ENCODE measurements at places on chromosomes 5 and 9.

GRCh38 chr5:154479944-154480750, 2.1 kb upstream of the HAND1 start:
- H3K4me1 ChIP-seq: no peaks in the 10 kb centered on the region
- no peak overlapping the region for H3K4me3 ChIP-seq
- no peaks in the 10 kb centered on the region for H3K36me3 ChIP-seq

- H3K27ac ChIP-seq: no peak overlapping the region
- peaks cover 14% of the 10 kb centered on the region for H3K4me1 ChIP-seq
- H3K4me3 ChIP-seq: peak overlapping the region; percentile 91
- no peak for DNase-seq
- peaks cover 17% of the 10 kb centered on the region for H3K36me3 ChIP-seq
- H3K27me3 ChIP-seq: peaks cover 12% of the 10 kb centered on the region
Observed at GRCh38 chr5:1523480-1523792, 324 bp downstream of the LPCAT1 start.

- DNase-seq: no peak
- no peak overlapping the region for H3K27ac ChIP-seq
- no peak overlapping the region for H3K4me3 ChIP-seq
- no peaks in the 10 kb centered on the region for H3K4me1 ChIP-seq
- no peaks in the 10 kb centered on the region for H3K27me3 ChIP-seq
- no peaks in the 10 kb centered on the region for H3K36me3 ChIP-seq
Observed at GRCh38 chr5:77337686-77338085, 127.2 kb downstream of the PDE8B start.

- H3K36me3 ChIP-seq: no peaks in the 10 kb centered on the region
- H3K4me1 ChIP-seq: no peaks in the 10 kb centered on the region
- H3K27ac ChIP-seq: no peak overlapping the region
- no peaks in the 10 kb centered on the region for H3K27me3 ChIP-seq
Observed at GRCh38 chr5:7667216-7667767, 183.6 kb downstream of the CFAP90 start.

- no peak overlapping the region for H3K27ac ChIP-seq
- no peak overlapping the region for H3K4me3 ChIP-seq
- no peaks in the 10 kb centered on the region for H3K27me3 ChIP-seq
- H3K4me1 ChIP-seq: no peaks in the 10 kb centered on the region
Observed at GRCh38 chr5:179596421-179596820, 27.1 kb downstream of the HNRNPH1 start.

GRCh38 chr5:56319526-56320181, 86.5 kb upstream of the ANKRD55 start:
- H3K27ac ChIP-seq: peak overlapping the region; percentile 3
- H3K27me3 ChIP-seq: no peaks in the 10 kb centered on the region
- H3K4me3 ChIP-seq: no peak overlapping the region
- H3K36me3 ChIP-seq: no peaks in the 10 kb centered on the region

DNA sequence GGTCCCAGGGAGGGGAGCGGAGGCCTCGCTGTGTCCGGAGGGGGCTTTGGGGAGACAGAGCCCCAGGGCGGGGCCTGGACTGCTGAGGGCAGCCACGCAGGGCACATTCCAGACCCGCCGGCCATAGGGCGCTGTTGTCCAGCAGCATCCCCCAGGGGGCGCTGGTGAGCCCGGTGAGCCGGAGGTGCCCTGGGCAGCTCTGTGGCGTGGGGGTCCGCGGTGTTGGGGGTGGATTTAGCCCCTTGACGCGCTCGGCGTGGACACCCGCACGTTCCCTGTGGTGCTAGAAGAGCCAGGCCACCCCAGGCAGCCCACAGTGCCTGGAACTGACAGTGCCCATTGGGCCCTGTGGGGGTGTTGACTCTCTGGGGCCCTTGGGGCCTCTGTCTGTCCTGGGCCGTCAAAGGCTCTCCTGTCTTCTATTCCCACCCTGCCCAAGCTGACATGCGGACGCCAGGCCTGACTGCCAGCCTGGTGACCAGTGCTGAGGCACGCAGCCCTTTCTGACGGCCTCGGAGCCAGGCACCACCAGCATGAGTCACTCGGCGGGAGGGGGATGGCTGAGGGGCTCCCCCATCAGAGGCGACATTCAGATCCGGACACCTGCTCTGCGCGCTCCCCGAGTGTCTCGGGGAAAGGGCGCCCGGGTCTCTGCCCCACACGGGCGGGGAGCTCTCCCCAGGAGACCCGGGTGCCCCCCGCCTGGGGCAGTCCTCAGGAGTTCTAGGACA, 23.9 kb downstream of the TPPP start:
- no peak for DNase-seq
- H3K27me3 ChIP-seq: peaks cover 28% of the 10 kb centered on the region
- H3K27ac ChIP-seq: no peak overlapping the region
- H3K4me1 ChIP-seq: peaks cover 17% of the 10 kb centered on the region
- H3K4me3 ChIP-seq: no peak overlapping the region
- H3K36me3 ChIP-seq: no peaks in the 10 kb centered on the region

DNA sequence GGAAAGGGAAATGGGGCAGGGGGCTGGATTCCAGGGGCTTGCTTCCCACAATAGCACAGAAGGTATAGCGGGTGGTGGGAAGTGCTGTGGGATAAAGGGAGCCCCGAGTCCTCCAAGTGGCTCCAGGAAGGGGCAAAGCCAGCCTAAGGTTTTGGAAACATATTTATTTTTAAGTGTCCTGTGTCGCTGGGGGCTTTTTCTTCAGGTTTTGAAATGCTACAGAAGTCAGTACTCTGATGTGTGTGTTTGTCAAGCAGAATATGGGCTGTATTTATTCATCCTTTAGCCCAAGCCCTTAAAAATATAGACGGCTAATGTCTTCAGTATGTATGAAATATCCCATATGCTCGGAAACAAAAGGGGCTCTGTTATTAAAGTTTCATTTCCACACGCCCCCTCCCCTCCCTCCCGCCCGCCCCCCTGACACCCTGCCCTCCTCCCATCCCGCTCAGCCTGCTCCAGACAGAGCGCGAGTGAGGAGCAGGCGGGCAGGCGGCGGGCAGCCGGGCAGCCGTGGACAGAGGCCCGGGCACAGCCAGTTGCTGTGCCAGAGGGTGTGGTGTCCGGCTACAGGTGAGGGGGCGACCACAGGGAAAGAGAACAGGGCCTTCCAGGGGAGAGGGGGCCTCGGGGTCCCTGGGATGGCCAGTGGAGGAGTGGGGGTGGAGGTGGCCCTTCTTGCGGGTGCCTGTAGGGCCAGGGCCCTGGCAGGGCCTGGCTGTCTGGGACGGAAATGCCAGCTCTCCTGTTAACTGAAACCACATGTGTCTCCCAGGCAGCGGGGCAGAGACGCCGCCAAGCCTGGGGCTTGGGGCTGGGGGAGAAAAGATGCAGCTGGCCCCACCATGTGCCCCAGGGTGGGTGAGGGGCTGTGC, 39.6 kb upstream of the SYNPO start:
- no peaks in the 10 kb centered on the region for H3K36me3 ChIP-seq
- no peaks in the 10 kb centered on the region for H3K4me1 ChIP-seq
- peak overlapping the region; percentile 55 for H3K27ac ChIP-seq
- H3K4me3 ChIP-seq: no peak overlapping the region

DNA sequence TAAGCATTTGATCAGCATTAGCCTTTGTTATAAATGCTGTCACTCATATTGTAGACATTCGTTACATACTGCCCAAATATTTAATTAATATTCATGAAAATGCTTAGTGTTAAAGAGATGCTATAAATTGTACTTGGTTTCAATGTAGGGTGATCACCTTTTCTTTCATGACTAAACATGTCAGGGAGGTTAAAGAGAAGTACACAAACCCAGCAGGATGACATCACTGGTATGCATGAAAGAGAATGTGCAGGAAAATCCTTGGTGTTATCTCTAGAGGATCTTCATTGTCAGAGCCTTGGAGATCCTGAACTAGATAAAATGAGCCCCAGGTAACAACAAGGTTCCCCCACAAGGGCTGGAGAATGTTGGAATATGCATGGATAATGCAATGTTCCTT, 33.0 kb upstream of the SV2C start:
- H3K4me3 ChIP-seq: no peak overlapping the region
- no peaks in the 10 kb centered on the region for H3K4me1 ChIP-seq
- no peak for DNase-seq
- H3K27ac ChIP-seq: no peak overlapping the region
- H3K36me3 ChIP-seq: no peaks in the 10 kb centered on the region
- no peaks in the 10 kb centered on the region for H3K27me3 ChIP-seq

DNA sequence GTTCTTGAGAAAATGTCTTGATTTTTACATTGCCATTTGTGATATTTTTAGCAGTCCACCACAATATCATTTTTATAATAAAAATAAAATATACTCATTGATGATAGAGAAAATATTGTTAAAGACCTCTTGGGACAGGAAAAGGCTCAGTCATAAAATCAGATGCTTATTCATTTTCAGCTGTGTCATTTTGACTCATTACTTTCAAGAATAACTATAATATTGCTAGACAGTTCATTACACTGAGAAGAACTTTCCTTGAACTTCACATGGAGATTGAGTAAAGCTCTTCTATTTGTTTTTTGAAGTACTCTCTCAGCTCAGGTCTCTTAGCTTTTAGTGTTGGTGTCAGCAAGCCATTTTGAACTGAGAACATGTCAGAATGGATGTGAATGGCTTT, 8.5 kb upstream of the MEIKIN start:
- H3K27me3 ChIP-seq: no peaks in the 10 kb centered on the region
- H3K4me1 ChIP-seq: no peaks in the 10 kb centered on the region
- H3K36me3 ChIP-seq: no peaks in the 10 kb centered on the region
- no peak for DNase-seq
- H3K27ac ChIP-seq: no peak overlapping the region

DNA sequence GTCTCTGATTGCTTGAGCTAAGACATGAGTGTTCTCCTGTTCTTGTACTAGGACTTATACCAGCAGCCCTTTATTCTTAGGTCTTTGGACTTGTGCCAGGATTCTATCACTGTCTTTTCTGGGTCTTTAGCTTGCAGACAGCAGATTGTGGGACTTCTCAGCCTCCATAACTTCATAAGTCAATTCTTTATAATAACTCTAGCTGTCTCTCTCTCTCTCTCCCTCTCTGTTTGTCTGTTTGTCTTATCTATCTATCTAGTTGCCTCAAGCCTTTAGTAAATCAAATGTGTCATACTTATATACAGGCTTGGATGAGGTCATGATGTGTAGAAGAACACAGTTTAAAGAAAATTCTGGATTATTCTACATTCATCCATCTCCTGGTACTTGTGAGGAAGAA, 11.5 kb upstream of the ANKRD55 start:
- no peaks in the 10 kb centered on the region for H3K27me3 ChIP-seq
- no peaks in the 10 kb centered on the region for H3K36me3 ChIP-seq
- no peaks in the 10 kb centered on the region for H3K4me1 ChIP-seq
- H3K27ac ChIP-seq: no peak overlapping the region
- no peak overlapping the region for H3K4me3 ChIP-seq
- no peak for DNase-seq

GRCh38 chr5:114940709-114941108, 229.0 kb downstream of the TRIM36 start:
- H3K4me1 ChIP-seq: no peaks in the 10 kb centered on the region
- no peak overlapping the region for H3K4me3 ChIP-seq
- no peaks in the 10 kb centered on the region for H3K36me3 ChIP-seq
- H3K27ac ChIP-seq: no peak overlapping the region
- no peak for DNase-seq

- H3K27ac ChIP-seq: no peak overlapping the region
- DNase-seq: no peak
- H3K4me1 ChIP-seq: peaks cover 6% of the 10 kb centered on the region
- H3K4me3 ChIP-seq: no peak overlapping the region
- no peaks in the 10 kb centered on the region for H3K36me3 ChIP-seq
Observed at GRCh38 chr9:95193067-95193466, 124.4 kb downstream of the FANCC start.

DNA sequence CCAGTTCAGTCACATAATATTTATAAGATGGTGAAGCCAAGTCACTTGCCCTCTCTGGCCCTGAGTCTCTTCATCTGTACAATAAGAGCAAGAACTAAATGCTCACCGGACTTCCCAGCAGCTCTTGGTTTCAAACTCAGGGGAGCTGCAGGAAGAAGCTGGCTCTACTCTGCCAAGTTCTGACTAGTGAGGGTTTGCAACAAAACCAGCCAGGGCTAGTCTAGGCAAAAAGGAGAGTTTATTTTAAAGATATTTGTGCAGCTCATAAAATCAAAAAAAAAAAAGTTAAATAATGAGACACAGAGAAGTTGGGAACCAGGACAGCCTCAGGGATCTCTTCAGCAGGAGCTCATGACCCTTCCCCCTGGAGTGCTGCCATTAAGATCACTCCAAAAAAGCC, 107.3 kb downstream of the DOCK2 start:
- H3K4me3 ChIP-seq: no peak overlapping the region
- H3K36me3 ChIP-seq: peaks cover 84% of the 10 kb centered on the region
- H3K4me1 ChIP-seq: no peaks in the 10 kb centered on the region
- no peaks in the 10 kb centered on the region for H3K27me3 ChIP-seq

DNA sequence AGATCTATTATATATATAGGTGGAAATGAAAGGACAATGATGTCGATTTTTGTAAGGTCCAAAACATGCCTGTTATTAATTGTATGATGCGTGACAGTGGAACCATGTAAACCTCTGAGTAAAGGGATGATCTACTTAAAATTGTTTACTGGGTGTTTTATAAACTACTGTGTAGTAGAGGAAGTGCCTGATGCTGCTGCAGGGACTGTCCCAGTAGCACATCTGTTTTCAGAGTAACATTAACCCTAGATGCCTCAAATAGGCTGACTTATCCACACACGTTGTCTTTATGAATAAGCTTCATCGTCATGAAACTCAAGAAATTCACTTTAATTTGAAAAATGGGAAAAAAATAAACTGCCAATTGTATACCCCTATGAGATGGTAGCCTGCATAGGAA, 1.7 kb downstream of the CAMK4 start:
- H3K27me3 ChIP-seq: no peaks in the 10 kb centered on the region
- peaks cover 36% of the 10 kb centered on the region for H3K4me1 ChIP-seq
- H3K36me3 ChIP-seq: no peaks in the 10 kb centered on the region
- DNase-seq: no peak
- H3K4me3 ChIP-seq: peak overlapping the region; percentile 64

GRCh38 chr5:156469636-156470035, 142.7 kb downstream of the SGCD start:
- no peak overlapping the region for H3K4me3 ChIP-seq
- H3K36me3 ChIP-seq: no peaks in the 10 kb centered on the region
- no peak for DNase-seq
- no peaks in the 10 kb centered on the region for H3K4me1 ChIP-seq

- DNase-seq: no peak
- H3K27me3 ChIP-seq: peaks cover 2% of the 10 kb centered on the region
- no peaks in the 10 kb centered on the region for H3K36me3 ChIP-seq
- no peak overlapping the region for H3K4me3 ChIP-seq
Observed at GRCh38 chr9:112755016-112755427, 4.5 kb downstream of the SNX30 start.

All from thymus (tissue), 14 donors.